WERI-Rb-1 (cell line): ENCODE measurements at places on chromosomes 3 and 15.

DNA sequence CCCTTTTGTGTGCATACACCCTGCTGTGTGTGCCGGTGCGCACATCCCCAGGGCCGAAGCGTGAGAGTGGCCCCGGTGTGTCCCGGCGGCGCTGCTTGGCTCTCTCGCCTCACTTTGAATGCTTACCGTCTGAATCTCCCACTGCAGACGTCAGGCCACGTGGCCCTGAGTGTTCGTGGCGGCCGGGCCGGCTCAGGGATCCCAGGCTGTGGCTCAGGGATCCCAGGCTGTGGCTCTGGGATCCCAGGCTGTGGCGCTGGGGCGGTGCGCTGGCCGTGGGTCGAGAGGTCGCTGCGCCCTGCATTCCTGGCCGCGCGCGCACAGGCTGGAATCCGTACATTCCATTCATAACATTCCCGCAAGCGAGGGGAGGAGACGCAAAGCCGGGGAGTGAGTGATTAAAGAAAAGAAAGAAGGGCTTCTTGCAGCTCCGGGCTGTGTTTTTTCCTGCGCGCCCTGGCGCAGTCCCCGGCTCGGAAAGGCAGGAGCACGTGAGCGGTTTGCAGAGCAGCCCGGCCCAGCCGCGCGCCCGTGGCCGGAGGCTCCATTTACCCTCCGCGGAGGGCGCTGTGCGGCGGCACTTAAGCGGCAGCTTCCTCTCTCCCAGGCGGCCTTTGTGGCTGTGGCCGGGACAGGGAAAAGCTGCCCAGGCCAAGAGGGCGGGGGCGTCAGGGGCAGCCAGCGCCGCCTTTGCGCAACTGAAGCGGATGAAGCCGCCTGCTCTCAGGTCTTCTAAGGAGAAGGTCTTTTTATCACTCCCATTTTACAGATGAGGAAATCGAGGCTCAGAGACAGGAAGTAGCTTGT is 87.0 kb upstream of the ALDH1L1 start:
- no peak for DNase-seq

GRCh38 chr15:40234783-40235182 is 4.1 kb upstream of the PAK6 start:
- no peak for DNase-seq

DNA sequence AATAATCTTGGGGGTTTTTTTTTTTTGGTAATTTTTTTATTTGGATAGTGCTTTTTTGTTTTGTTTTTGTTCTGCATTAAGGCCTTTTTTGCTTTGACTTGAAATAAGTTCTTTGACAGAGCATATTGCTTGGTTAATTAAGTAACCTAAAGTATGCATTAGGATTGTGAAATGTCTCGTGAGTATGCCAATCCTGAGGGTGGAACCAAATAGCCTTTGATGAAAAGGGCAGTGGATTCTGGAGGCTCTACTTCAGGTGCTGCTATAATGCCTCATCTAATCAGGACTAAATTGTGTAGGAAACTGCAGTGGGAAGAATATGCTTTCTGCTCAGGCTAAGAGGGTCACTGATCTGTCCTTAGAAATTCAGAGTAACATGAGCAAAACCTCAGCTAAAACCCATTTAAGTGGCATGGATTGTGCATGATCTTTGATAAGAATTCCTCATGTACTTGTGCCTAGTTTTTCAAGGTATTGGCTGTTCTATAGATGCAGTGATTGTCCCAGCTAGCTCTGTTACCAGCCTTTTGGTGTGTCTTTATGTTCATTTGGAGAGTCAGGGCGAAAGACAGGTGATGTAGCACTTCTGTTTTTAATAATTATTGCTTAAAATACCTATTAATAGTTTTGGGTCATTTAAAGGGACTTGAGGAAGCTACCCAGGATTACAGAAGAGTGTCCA is 15.4 kb downstream of the CDV3 start:
- DNase-seq, result no peak

DNA sequence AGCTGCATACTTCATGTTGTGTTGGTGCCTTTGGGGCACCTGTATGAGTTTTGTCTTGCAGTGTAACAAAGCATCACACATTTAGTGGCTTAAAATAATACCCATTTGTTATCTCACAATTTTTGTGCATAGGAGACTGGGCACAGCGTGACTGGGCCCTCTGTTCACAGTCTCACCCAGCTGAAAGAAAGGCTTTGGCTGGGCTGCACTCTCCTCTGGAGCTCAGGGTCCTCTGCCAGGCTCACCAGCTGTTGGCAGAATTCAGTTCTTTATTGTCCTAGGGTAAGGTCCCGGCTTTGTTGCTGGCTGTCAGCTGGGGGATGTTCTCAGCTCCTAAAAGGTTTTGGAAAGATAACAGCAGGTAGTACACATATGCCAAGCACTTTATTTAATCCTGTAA is 263.3 kb downstream of the CLSTN2 start:
- DNase-seq, result no peak

DNA sequence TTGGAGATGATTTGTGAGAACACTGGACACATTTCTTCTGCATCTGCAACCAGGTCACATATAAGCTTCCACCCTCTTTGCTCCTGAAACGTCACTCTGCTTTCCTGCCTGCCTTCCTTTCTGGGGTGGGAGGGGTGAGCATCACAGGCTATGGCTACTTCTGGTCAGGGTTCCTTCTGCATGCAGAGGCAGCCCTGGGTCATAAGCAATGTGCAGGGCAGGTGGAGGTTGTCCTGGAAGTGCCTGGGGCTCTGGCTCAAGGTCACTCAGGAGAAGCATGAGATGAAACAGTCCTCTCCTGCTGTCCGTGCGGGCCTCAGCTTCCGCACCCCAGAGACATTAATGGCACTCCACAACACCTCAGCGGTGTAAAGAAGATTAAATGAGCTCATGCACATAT is 15.1 kb downstream of the SLC6A20 start:
- no peak for DNase-seq

GRCh38 chr3:189365609-189366564 is 194.1 kb downstream of the TPRG1 start:
- DNase-seq, result no peak

DNA sequence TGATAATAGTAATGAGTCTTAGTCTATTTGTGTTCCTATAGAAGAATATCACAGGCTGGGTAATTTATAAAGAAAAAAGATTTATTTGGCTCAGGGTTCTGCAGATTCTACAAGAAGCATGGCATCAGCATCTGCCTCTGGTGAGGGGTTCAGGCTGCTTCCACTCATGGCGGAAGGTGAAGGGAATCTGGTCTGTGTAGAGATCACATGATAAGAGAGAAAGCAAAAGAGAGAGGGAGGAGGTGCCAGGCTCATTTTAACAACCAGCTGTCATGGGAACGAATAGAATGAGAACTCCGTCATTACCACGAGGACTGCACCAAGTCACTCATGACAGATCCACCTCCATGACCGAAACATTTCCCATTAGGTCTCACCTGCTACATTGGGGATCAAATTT is 664.0 kb upstream of the SGO1 start:
- no peak for DNase-seq

GRCh38 chr3:12351145-12351544 is 62.3 kb downstream of the PPARG start:
- DNase-seq, result no peak

GRCh38 chr3:197880491-197881269 is 69.3 kb upstream of the RPL35A start:
- DNase-seq, result no peak

GRCh38 chr3:108178676-108179075 is 43.5 kb downstream of the IFT57 start:
- no peak for DNase-seq

DNA sequence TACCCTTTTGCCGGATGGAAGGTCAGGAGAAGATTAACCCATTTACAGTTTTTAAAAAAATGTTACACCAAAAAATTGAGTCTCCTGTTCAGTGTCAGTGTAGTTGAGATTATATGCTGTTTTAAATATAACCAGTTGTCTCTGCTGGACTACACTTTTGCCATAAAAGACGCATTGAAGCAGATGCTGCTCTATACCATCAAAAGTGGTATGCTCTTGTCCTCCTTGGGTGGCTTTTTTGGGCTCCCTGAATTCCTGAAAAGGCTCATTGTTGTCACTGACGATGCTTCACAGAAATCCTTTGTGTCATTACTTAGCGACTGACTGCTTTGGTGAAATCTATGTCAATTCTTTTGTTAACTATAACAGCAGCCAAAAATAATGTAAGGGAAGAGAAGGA is 133.9 kb upstream of the SKOR1 start:
- DNase-seq, result no peak

DNA sequence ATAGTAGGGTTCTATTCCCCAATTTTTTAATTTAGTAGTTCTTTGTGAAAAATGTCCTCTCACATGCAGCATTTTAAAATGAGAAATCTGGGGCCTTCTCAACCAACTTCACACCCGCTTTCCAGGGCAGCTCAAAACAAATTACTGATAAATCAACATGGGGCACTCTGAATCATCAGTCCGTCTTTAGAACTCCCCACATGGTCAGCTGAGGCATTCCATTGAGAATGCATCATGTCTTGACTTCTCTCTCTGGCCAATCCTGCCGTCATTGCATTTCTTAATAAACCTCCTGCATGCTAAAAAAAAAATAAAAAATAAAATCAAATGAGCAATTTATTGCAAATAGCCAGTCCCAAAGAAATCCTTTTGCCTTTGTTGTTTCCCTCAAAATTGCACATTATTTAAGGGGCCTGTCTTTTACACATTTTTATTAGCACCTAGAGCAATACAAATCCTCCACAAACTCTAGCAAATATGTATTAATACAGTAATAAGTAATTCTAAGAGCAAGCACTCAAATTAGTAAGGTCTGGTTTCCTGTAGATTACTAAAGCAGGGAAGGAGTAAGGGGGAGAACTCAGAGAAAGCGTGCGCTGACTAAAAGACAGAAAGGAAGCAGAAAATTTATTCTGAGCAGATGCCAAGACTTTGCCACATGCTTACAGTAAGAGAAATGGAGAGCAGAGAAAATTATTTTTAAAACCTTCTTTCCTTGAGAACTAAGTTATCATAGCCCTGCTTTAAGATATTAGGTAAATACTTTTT is 175.7 kb downstream of the TNIK start:
- DNase-seq, result no peak

GRCh38 chr15:79475306-79475705 is 43.2 kb downstream of the MINAR1 start:
- no peak for DNase-seq

GRCh38 chr3:27221264-27221932 is 147.8 kb downstream of the NEK10 start:
- no peak for DNase-seq

DNA sequence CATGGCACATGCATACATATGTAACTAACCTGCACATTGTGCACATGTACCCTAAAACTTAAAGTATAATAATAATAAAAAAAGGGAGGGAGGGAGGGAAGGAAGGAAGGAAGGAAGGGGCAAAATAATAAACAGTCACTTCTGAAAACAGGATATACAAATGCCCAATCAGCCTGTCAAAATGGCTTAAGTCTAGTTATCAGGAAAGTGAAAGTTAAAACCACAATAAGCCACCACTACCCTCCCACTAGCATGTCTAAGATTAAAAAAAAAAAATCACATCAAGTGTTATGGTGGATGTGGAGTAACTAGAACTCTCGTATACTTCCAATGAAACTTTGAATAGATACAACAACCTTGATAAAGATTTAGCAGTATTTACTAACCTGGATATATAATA is 145.6 kb upstream of the GMNC start:
- DNase-seq, result no peak

- no peak for DNase-seq
Observed at GRCh38 chr15:47246317-47246716, 471.0 kb upstream of the SEMA6D start.

GRCh38 chr3:9248522-9249271 is 749 bp downstream of the SRGAP3 start:
- DNase-seq, result peak; percentile 34

- DNase-seq, result no peak
Observed at GRCh38 chr3:99633887-99634558, 4.4 kb upstream of the COL8A1 start.

DNA sequence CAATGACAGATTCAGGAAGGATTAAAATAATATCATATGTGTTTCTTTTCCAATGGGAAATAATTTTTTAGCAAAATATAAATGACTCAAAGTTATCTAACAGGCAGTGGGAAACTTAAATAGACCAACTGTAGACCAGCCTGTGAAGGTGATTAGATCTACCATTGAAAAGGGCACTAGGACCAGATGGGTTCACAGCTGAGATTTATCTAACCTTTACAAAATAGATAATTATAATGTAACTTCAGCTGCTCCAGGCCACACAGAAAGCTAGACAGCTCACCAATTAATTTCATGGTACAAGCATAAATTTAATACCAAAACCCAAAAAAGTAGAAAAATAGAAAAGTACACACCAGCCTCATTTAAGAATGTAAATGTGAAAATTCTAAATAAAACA is 240.4 kb upstream of the MRPL3 start:
- DNase-seq, result no peak

DNA sequence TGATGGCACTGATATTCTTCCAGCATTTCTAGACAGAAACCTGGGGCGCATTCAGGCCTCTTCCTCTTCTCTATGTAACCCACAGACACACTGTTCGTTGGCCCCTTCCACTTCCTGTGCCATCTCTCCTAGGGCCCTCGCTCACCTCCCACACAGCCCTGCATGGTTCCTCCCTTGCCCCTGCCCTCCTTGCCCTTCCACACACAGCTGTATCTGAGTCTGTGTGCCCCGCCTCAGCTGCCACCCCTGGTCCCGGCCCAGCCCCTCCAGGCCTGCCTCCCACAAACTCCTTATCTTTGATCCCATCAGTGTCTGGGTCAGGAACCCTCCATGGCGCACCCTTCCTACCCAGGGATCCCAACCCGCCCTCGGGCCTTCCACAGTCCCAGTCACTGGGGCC is 37.9 kb downstream of the RAB6B start:
- DNase-seq, result no peak

GRCh38 chr3:45127130-45127822 is 18.9 kb downstream of the CDCP1 start:
- DNase-seq, result no peak

- no peak for DNase-seq
Observed at GRCh38 chr3:17743658-17743995, 1.2 kb upstream of the TBC1D5 start.
